ENCODE measurements at places on chromosomes 13 and 19.

- no peak for DNase-seq
Measured at GRCh38 chr13:114286808-114287207, 5.4 kb downstream of the UPF3A start.

DNA sequence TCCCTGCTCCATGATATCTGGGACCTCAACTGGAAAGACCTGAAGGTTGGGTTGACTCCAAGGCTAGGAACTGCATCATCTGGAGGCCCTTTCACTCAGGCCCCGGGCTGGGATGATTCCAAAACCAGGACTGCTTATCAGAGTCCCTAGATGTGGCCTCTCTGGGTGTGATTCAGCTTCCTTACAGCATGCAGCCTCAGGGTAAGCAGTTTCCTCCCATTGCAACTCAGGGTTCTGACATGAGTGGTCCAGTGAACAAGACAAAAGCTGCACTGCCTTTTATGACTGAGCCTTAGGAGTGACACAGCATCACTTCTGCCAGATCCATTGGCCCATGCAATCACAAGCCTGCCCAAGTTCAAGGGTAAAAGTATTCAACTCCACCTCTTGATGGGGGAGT is 502.8 kb downstream of the COG6 start:
- DNase-seq: no peak

DNA sequence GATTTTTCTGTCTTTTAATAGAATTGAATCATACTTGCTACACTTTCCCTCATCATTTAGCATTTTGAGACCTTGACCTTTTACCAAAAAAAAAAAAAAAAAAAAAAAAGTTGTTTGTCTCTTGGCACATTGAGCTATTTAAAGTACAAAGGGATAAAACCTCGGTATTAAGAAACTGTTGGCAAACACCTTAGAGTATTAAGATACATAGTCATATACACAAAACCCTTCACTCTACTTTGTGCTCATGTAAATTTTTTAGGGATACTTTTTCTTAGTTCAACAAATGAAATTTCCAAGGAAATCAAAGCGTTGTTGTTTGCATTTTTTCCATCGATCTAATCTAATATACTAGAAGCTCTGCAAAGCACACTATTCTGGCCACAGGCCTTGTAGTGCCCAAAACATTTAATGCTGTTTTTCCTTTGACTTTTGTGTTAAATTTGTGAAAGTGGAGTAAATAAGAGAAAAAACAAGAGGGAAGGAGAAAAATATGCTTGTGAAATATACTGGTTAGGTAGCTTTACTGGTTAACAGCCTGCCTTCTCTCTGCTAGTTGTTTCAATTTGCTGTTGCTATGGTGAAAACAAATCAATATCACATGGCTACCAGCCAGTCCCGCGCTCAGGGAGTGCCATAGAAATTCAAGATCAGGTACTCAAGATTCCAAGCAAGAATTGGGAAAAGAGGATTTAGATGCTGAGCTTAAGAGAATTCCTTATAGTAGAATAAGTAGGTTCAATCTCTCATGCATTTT is 2.6 kb downstream of the MBNL2 start:
- peak; percentile 10 for DNase-seq

DNA sequence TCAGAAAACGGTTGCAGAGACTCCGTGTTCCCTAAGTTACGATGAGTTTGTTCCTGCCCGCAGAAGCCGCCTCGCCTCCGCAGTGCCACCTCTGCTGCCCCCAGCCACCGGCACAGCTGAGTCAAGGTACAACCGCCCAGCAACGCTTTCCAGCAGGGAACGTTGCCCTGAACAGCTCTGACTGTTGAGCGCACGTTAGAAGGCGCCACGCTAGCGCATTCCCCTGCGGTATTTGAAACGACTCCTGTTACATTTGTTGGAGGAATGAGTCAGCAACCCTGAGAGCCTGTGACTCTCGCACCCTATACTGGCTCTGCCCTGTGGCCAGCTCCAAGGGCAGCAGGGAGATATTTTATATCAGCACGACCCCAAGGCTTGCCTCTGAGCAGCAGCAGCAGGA is 302.8 kb downstream of the TEX29 start:
- DNase-seq: no peak

GRCh38 chr19:47227352-47228167 is 3.4 kb downstream of the BBC3 start:
- peak; percentile 36 for DNase-seq

DNA sequence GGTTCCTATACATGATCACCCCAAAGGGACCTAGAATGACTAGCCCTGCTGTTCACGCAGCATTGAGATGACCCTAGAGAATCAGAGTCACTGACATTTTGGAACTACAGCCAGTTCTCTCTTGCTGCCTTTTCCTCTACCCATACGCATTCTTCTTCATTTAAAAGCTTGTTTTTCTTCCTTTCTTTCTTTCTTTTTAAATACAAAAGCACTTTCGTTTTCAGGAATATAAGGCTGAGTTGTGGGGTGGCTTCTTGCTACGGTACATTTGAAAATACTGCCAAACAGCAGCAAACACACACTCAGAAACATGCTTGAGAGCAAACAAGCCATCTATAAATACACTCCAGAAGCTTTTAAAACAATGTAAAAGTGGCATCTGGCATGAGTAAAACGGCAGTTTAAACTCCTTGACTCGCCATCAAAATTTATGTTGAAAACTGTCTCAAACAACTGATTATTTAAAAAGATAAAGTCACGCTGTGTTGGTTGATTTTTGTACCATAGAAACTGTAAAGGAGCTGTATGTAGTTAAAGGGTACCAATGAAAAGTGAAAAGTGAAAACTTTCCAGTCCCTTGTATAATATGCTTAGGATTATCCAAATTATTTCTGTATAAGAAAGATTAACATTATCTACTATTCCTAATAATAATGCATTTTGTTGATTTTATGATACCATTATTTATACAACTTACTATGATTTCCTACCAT is 95.6 kb downstream of the PCDH9 start:
- no peak for DNase-seq

- no peak for DNase-seq
Measured at GRCh38 chr19:29947871-29948270, 5.8 kb downstream of the URI1 start.

DNA sequence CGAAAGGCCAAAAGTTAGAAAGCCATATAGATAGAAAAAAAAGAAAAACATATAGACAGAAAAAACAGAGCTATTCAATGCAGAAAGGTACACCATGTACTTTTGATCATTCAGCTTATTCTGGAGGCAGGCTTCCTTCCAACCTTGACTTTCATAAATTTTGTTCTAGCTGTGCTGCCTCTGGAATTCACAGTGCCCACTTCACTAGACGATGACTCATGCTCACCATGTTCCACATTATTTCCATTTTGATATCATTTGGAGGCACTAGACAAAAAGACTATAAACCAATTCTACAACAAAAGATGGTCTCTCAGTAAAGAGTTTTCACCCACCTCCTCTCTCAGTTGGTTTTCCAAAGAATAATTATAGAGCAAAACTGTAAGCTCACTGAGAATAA is 229.0 kb upstream of the IPO5 start:
- no peak for DNase-seq

DNA sequence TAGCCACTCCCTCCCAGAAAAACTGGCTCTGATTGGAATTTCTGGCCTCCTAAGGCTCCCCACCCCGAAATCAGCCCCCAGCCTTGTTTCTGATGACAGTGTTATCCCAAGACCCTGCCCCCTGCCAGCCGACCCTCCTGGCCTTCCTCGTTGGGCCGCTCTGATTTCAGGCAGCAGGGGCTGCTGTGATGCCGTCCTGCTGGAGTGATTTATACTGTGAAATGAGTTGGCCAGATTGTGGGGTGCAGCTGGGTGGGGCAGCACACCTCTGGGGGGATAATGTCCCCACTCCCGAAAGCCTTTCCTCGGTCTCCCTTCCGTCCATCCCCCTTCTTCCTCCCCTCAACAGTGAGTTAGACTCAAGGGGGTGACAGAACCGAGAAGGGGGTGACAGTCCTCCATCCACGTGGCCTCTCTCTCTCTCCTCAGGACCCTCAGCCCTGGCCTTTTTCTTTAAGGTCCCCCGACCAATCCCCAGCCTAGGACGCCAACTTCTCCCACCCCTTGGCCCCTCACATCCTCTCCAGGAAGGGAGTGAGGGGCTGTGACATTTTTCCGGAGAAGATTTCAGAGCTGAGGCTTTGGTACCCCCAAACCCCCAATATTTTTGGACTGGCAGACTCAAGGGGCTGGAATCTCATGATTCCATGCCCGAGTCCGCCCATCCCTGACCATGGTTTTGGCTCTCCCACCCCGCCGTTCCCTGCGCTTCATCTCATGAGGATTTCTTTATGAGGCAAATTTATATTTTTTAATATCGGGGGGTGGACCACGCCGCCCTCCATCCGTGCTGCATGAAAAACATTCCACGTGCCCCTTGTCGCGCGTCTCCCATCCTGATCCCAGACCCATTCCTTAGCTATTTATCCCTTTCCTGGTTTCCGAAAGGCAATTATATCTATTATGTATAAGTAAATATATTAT is 6.1 kb downstream of the FOSB start:
- no peak for DNase-seq
